NCI-H1436 (cell line): ENCODE measurements at places on chromosomes 7 and 10.
A peak's percentile ranks its signal among the peaks of the same experiment; 100 is the strongest.

- DNase-seq: no peak
Observed at GRCh38 chr10:63525021-63525420, 3.8 kb downstream of the REEP3 start.

DNA sequence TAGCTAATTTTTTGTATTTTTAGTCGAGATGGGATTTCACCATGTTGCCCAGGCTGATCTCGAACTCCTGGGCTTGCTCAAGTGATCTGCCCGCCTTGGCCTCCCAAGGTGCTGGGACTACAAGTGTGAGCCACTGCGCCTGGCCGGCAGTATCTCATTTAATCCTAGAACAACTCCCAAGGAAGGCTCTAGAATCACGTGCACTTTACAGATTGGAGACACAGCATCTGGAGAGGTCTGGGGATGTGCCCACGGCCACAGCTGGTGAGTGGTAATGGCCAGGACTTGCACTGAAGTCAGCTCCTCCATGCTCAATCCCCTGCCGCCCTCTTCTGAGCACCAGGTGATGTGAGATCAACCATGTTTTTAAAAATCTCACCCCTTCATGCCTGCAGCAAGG, 43.1 kb downstream of the CARD11 start:
- no peak for DNase-seq

DNA sequence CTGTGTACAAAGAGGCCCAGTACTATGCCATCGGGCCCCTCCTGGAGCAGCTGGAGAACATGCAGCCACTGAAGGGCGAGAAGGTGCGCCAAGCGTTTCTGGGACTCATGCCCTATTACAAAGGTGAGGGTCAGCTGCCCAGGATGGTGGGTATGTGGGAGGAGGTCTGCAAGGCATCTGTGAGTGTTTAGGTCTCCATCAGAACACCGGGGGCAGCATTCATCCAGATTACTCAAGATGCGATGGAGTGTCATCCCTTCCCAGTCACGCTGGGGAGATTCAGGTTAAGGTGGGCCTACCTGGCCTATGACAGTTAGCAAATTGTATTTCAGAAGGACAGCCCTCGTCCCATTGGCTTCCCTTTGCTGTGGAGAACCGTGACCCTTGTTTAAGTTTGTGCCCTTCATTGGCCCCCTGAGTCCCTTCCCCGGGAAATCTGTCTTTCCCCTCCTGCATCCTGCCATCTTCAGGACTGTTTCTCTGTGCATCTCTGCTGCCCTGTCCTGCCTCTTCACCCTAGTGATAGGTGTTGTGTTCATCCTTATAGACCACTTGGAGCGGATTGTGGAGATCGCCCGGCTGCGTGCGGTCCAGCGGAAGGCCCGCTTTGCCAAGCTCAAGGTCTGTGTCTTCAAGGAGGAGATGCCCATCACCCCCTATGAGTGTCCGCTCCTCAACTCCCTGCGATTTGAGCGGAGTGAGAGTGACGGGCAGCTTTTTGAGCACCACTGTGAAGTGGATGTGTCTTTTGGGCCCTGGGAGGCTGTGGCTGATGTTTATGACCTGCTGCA, 9.8 kb downstream of the KCTD7 start:
- no peak for DNase-seq

GRCh38 chr7:122768827-122769226, 66.1 kb upstream of the RNF148 start:
- no peak for DNase-seq

GRCh38 chr7:23264916-23265458, 18.4 kb downstream of the GPNMB start:
- DNase-seq: no peak

GRCh38 chr7:67854221-67855178, 857.9 kb downstream of the TYW1 start:
- DNase-seq: no peak

DNA sequence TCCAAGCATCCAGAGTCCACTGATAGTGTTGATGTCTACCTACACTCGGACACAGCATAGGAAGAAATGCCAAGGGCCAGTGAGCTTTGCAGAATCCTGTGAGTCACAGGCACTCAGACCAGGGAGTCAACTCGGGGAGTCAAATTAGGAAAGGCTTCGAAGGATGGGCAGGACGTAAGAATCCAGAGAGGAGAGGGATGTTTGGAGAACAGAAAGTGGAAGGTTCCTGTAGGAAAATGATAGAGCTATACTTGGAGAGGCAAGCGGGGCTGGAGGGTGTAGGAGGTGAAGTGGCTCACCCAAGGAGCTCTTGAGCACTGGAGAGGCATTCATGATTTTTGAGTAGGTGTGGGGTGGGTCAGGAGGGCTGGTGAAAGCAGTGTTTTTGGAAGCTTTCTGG, 3.0 kb downstream of the ZYX start:
- DNase-seq: no peak

DNA sequence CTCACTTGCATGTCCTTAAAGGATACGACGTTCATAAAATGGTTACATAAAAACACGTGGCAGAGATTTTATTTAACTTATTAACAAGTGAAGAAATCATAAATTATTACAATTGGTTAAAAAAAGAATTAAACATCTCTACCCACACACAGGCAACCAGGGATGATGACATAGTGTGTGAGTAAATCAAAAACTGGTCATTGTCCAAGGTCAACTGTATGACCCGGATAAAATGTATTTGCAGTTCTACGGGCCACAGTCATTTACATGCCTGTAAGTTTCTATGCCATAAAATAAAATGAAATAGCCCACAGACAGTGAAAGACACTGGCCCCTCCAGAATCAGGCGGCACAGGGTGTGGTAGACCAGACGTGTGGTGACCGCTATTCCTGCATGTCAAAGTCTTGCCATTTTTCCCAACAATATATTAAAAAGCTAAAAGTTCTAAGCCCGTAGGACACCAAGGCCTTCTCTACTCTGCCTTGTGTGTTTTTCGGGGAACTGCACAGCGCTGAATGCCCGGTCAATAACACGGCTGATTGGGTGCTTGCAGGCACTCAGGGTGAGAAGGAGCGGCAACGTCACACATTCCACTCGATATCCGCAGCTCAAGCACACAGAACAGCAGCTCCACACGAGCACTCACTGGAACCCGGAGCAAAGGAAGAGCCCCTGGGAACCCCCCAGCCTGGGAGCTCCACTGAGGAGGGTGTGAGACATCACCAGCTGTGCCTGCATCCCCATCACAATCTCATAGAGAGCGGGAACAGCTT, 143.3 kb upstream of the PPP2R2D start:
- no peak for DNase-seq

DNA sequence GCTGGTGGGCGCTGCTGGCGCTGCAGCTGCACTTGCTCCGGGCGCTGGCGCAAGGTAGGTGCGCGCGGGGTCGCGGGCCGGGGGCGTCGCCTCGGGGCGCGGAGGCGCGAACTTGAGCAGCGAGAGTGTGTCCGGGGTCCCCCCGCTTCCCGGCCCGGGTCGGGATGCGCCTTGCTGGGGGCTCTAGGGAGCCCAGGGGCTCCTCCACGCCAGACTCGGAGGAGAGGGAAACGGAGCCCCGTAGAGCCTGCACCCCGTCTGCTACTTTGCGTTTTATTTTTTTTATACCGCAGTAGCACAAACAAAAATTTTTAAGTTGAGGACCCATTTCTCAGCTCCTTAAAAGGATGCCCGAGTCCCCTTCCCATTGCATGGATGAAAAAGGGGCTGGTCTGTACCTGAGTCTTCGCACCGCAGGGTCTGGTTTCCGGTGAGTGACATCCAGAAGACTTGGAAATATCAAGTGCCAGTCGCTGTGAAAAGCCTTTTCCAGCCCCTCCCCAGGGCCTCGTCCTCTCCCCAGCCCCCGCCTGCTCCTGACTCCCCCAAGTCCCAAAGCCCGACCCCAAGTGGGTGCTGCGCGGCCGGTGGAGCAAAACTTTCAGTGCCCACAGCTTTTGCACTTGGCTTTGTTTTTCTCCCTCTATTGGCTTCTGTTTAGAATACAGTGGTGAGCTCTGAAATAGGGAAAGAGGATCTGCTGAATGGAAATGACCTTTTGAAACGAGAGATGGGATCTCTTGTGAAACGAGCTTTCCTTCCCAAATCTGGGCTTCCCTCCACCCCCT, 973 bp downstream of the SDK1 start:
- DNase-seq: peak; percentile 28

- no peak for DNase-seq
Observed at GRCh38 chr7:92714767-92715166, 121.6 kb downstream of the CDK6 start.

DNA sequence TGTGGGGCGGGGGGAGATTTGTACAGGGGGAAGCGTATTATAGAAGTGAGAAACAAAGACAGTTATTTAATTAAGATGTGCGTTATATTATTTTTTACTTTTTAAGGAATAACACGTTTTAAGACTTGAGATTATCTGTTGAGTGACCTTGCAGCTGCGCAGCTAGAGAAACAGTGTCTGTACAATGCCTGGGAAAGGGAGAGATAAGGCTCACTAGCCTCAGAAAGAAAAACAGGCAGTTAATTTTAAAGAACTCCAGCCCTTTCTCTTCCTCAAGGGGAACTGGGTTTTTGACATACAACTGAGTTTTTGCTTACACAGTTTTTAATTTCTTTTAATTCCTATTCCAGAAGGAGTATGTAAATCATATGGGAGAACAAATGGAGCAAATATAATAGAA, 50.7 kb downstream of the LMBR1 start:
- no peak for DNase-seq

- DNase-seq: no peak
Observed at GRCh38 chr10:58577437-58577777, 64.7 kb downstream of the BICC1 start.

DNA sequence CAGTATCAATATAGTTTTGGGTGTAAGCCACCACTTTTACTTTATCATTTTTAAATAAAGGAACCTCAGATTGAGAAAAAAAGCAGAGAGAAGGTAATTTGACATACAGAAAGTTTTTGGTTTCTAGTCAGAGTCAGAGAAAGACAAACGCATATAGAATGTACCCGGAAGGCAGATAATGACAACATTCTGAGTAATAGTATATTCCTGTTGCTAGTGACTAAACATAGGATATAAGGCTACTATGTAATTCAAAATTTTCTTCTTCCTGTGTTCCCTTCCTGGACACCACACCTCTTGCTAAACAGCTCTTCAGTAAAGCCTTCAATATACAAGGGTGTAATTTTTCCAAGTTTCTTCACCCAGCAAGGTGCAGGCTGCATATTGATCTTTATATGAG, 597.6 kb downstream of the PCDH15 start:
- no peak for DNase-seq

DNA sequence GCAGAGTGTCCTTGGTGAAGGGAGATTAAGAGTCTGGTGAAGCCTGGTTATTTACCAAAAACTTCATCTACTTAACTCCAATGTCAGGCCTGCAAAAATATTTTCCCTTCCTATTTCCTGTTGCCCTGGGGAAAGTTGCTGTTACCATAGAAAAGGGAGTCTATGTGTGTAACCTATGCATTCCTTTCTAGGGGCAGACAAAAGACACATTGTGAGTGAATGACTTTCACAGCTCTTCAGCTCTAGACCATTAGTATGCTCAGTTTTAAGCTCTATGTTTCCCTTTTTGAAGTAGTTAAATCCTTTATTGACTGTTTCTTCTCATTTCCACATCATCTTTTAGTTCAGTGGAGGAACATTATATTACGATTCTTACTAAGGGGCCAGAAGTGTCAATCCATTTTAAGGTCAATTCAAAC, 45.6 kb upstream of the SGCE start:
- no peak for DNase-seq

GRCh38 chr7:45430397-45430796, 143.8 kb upstream of the ADCY1 start:
- no peak for DNase-seq

- no peak for DNase-seq
Observed at GRCh38 chr10:70544431-70545340, 57.9 kb downstream of the PRF1 start.

- no peak for DNase-seq
Observed at GRCh38 chr7:116249969-116250553, 39.7 kb downstream of the TES start.

- DNase-seq: no peak
Observed at GRCh38 chr10:124611738-124612137, 132.4 kb downstream of the FAM53B start.

GRCh38 chr10:119450606-119451299, 91.8 kb downstream of the RGS10 start:
- DNase-seq: no peak

- DNase-seq: no peak
Observed at GRCh38 chr7:130740606-130741005, 6.6 kb upstream of the KLF14 start.

GRCh38 chr7:119320316-119320715, 952.7 kb upstream of the KCND2 start:
- no peak for DNase-seq

DNA sequence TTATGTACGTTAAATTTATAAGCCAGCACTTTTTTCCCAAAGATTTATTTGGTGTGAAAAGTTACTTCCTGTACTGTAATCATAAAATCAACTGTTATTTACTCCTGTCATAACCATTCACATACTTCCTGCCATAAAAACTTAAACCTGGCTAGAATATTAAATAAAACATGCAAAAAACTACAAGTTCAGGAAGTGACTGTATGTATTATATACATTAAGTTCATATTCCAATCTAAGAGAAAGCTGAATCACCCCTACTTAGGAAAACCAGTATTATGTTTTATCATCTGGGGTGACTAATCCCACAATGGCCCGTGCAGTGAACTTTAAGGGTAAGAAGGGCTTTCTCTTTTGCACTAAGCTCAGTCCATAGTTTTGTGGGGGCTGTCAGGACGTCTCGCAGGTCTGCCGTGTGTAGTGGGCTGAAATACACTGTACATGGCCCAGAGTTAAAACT, 183.7 kb upstream of the KLF14 start:
- no peak for DNase-seq

- DNase-seq: no peak
Observed at GRCh38 chr7:2529161-2530070, 9.8 kb downstream of the LFNG start.

DNA sequence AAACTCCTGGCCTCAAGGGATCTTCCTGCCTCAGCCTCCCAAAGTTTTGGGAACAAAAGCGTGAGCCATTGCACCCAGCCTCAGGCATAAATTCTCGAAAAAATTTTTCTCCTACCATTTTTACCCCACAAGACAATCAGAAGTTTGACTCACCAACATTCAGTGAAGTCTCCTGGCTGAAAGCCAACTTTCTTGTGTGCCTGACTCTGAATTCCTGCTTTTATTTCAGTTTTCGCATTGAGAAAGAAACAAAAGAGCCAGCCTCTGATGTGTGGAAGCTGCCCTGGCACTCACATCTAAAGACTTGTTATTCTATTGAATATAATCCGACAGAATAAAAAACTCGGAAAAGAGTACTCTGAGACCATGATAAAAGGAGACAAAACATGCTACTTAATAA, 402.9 kb downstream of the MAGI2 start:
- no peak for DNase-seq

GRCh38 chr10:9427209-9427608, 1372.7 kb downstream of the GATA3 start:
- DNase-seq: no peak

GRCh38 chr10:99456207-99456930, 25.9 kb upstream of the GOT1 start:
- no peak for DNase-seq

GRCh38 chr7:44184206-44184872, 4.9 kb downstream of the GCK start:
- no peak for DNase-seq

DNA sequence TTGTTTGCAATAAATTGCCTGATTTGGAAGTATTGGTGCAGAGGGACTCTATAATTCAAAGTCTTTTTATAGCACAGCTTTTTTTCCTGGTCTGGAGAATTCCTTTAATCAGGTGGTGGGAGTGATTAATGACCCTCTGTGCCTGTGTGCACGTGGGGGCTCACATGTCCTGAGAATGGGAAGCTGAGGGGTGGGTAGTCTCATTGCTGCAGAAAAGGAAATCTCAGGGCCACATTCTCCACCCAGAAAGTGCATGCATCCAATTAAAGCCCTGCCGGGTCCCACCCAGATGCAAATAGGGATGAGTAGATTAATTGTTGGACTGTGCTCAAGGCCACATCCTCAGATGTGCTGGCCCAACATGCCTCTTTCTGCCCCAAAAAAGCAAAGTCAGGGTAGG, 324.7 kb downstream of the CXCL12 start:
- DNase-seq: no peak
